ENCODE measurements at places on chromosomes 7 and 10. TPM values are rescaled to one million over a fixed set of nuclear protein-coding genes. Genes with fewer than 3 reads are reported as not detected.

The ANKIB1 gene
- 20.1 TPM for total RNA-seq

The SCIN gene
- 1.3 TPM for total RNA-seq

DNA sequence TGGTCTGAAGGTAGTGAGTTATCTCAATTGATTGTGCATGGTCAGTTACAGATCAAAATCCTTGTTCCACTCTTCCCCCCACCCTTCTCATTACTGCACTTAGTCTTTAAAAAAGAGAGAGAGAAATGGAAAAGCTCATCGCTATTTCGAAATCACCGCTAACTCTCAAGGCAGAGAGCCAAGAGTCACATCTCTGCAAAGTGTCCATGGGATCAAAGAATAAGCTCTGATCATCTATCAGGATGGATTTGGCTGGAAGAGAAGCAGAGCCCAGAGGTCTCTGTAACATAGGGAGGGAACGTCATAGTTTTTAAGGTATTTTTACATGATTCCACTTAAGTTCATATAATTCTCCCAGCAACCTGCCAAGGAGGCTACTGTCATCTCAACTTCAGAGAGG lies 30.0 kb upstream of the MYH16 start:
- DNase-seq = no peak

GRCh38 chr10:69334302-69335062 lies 56.2 kb downstream of the HK1 start:
- DNase-seq = no peak

DNA sequence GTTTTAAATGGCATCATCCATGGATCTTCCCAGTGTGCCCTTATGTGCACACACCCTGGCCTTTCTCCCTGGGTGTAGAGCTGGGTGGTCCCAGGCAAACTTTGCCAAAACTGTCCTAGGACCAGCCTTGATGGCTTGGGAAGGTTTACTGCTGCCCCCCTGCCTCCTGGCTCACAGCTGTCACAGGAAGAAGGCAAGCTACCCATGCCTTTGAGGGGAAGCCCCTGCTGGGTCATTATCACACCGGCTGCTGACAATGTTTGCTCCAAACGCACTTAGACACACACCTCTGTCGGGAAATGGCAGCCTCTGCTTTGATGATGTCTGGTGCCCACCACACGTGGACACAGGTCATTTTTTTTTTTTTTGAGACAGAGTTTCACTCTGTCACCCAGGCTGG lies 25.2 kb upstream of the FIGNL1 start:
- DNase-seq = peak; percentile 20

GRCh38 chr7:124155432-124156022 lies 122.7 kb upstream of the TMEM229A start:
- no peak for DNase-seq

GRCh38 chr7:132866551-132866950 lies 215.3 kb downstream of the CHCHD3 start:
- DNase-seq = no peak

Measured in body of pancreas (tissue), 4 donors.